ENCODE measurements at places on chromosomes 6 and 20.

- DNase-seq = no peak
Measured at GRCh38 chr6:118812970-118813369, 81.0 kb upstream of the ASF1A start.

DNA sequence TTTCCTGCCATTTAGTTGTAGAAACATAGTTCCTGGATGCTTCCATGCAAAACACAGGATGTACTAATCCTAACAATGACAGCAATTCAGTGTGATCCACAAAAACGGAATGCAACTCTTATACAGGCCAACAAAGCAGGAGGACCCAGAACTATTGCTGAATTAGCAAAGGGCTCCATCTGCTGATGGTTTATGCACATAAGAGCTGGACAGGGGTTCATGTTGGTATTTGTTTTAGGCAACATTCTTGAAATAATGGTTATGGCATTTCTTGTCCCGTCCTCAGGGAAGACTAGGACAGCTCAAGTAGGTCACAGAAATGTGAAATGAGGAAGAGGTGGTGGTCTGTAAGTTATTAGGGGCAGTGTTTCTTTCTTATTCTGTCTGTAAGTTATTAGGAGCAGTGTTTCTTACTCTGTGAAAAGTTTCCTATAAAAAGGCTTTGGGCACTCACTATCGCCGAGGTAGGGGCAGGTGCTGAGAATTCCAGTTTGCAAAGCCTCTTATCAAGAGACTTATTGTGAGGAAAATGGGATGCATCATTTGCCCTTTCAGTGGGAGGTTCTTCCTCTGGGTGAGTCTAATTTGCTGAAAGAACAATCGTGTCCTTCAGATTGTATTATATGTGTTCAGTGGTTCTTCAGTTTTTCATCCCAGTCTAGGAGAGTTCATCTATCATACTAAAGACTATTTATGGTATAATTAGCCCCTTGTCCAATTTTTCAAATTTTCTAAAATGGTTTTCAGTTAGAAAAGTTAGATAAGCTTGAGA is 171.1 kb downstream of the MCHR2 start:
- no peak for DNase-seq

- no peak for DNase-seq
Measured at GRCh38 chr20:3402453-3402852, 5.0 kb downstream of the DNAAF9 start.

DNA sequence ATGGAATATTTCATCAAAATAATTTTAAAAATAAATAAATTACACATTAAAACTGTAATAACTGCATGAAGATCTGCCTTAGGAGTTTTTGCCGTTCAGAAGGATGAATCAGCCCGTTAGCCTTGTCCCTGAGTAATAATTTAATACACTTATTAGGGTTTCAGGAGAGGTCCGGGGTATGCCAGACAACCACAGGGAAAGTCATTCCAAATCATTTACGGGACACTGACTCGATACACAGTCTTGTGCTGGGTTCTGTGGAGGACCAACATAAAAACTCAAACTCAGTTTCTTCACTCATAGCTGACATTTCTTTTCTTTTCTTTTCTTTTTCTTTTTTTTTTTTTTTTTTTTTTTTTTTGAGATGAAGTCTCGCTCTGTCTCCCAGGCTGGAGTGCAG is 735 bp upstream of the LY6G6F start:
- no peak for DNase-seq

DNA sequence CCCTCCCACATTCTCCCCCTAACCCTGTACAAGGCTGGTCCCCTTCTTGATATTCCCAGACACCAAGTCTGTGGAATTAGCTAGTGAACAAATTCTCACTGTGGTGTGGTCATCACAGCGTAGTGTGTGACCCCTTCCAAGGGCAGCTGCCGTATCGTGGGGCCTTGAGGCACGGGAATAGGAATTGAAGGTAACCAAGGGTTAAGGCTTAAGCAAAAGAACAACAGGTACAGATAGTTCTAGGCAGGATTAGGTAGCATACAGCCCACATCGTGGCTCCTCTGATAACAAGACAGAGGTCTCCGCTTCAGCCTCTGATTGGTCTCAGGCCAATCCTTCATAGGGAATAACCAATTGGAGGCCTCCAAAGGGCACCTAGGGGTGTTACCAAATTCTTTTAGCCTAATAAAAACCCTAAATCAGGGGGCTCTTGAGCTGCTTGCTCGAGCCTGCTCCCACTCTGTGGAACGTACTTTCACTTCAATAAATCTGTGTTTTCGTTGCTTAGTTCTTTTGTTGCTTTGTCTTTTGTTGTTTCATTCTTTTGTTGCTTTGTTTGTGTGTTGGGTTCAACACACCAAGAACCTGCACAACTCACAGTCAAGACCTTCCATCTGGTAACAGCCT is 64.7 kb downstream of the GPR6 start:
- DNase-seq = no peak

- no peak for DNase-seq
Measured at GRCh38 chr20:57166568-57167291, 99.7 kb downstream of the BMP7 start.

- no peak for DNase-seq
Measured at GRCh38 chr6:44535446-44535845, 147.9 kb downstream of the CDC5L start.

DNA sequence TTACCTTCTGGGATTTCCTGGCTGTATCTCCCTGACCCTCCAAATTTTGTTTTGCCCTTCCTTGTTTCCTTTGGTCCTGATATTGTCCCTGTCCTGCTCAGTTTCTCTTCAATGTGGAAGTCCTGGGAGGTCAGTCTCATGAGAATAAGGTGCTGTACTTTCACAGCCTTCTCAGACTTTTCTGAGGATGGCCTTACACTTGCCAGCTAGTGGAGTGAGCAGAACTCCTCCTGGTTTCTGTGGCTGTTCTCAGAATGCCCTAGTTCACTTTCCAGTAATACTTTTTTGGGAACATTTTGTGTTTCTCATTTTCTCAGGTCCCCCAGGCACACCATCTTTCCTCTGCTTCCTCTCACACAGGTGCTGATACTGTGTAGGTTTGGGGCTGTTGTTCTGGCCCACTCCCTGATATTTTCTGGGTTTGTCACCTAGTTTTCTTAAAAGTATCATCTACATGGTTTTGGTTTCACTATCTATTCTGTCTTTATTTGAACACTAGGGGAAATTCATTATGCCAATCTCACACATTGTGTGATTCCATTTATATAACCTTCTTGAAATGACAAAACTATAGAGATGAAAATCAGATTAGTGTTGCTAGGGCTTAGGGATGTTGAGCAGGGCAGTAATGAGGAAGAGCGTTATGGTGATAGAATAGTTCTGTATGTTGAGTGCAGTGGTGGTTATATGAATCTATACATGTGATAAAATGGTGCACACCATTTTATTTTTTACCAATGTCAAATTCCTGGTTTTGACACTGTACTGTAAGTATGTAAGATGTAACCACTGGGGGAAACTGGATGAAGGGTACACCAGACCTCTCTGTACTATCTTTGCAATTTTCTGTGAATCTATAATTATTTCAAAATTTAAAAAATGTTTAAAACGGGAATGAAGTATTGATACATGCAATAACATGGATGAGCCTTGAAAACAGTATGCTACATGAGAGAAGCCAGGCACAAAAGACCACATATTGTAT is 27.2 kb upstream of the BRPF3 start:
- DNase-seq = no peak

- no peak for DNase-seq
Measured at GRCh38 chr20:63020681-63021080, 13.9 kb upstream of the BHLHE23 start.

GRCh38 chr6:14453712-14454472 is 336.3 kb downstream of the CD83 start:
- no peak for DNase-seq

- no peak for DNase-seq
Measured at GRCh38 chr20:50116368-50116999, 3.5 kb upstream of the UBE2V1 start.

GRCh38 chr20:17666481-17666880 is 15.6 kb downstream of the RRBP1 start:
- DNase-seq = no peak

DNA sequence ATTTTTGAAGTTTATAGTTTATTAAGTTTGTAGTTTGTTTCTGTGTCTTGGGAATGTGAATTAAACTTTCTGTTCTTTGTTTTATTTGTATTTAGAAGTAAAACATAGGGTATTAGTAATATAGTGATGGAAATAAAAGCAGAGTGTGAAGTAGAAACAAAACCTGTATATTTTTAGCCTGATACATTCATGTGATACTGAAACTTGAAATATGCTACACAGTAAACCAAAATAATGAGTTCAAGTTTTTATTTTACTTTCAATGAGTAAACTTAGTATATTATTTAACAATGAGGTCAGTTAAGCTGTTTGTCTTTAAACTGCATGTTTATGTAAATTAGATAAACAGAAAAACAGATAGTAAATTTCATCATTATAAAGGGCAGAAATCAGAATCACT is 1592.6 kb downstream of the GRIK2 start:
- DNase-seq = no peak

DNA sequence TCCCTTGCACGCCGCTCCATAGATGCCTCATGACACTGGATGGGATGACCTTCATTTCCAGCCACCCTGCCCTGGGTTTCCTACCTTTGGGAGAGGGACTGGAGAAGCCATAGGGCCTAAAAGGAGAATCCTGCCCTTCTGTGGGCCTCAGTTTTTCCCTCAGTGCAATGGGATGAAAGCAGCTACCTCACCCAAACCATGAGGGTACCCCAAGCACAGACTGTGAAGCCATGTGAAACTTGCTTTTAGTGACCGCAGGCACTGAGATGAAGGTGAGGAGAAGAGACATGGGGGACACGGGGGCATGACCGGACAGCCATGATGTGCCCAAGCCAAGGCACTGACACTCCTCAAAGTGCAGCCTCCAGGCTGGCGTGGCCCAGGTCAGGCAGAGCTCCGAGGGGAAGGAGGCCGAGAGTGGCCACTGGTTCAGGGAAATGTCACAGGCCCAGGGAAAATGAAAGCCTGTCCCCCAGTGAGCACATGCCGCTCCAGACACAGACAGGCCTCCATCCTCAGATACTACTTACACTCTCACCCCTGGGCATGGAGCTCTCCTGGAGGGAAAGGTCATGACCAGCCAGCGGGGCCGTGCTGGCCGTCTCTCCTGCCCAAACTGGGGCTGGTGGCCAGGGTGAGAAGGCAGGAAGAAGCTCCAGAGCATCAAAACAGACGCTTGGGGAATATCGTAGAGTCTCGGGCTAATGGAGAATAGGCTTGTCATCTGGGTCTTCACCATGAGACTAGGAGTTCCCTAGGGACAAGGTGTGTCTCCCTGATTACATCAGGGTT is 116.2 kb downstream of the GRM4 start:
- DNase-seq = no peak

DNA sequence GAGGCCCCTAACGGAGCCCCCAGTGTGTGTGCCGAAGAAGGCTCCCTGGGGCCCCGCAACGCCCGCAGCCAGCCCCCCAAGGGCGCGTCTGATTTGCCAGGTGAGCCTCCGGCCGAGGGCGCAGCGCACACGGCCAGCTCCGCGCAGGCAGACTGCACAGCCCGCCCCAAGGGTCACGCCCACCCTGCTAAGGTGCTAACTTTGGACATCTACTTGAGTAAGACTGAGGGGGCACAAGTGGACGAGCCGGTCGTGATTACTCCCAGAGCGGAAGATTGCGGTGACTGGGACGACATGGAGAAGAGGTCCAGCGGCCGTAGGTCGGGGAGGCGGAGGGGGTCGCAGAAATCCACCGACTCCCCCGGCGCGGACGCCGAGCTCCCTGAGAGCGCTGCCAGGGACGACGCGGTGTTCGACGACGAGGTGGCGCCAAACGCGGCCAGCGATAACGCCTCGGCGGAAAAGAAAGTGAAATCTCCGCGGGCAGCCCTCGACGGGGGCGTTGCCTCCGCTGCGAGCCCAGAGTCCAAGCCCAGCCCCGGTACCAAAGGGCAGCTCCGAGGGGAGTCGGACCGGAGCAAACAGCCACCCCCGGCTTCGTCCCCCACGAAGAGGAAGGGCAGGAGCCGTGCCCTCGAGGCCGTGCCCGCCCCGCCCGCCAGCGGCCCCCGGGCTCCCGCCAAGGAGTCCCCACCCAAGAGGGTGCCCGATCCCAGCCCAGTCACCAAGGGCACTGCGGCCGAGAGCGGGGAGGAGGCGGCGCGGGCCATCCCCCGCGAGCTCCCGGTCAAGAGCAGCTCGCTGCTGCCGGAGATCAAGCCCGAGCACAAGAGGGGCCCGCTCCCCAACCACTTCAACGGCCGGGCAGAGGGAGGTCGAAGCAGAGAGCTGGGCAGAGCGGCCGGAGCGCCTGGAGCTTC is 117.0 kb downstream of the RTN4IP1 start:
- no peak for DNase-seq

DNA sequence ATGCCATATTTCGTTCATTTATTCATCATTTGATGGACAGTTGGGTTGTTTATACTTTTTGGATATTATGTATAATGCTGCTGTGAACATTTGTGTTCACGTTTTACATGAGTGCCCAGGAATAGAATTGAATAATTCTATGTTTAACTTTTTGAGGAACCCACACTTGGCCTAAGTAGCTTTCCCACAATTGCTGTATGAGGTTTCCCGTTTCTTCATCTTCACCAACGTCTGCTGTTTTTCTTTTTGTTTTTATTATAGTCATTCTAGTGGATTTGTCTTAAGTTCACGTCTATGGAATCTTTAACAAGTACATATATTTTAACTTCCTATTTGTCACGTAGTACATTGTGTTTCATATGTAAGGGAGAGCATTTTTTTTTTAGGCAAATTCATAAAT is 110.3 kb downstream of the JARID2 start:
- DNase-seq = no peak
